ENCODE measurements at places on chromosomes 1 and 21. TPM values are rescaled to one million over a fixed set of nuclear protein-coding genes. Genes with fewer than 3 reads are reported as not detected.
A peak's percentile ranks its signal among the peaks of the same experiment; 100 is the strongest.

The HLX gene
- polyA plus RNA-seq = 4.2 TPM

The MAP10 gene
- 0.81 TPM for polyA plus RNA-seq

The SLAMF6 gene
- polyA plus RNA-seq = not detected

The PRAMEF15 gene
- polyA plus RNA-seq = not detected

- DNase-seq = peak; percentile 26
Measured at GRCh38 chr1:219507437-219507836, 105.5 kb downstream of the ZC3H11B start.

- no peak for DNase-seq
Measured at GRCh38 chr1:25720624-25721023, 79.4 kb upstream of the SELENON start.

DNA sequence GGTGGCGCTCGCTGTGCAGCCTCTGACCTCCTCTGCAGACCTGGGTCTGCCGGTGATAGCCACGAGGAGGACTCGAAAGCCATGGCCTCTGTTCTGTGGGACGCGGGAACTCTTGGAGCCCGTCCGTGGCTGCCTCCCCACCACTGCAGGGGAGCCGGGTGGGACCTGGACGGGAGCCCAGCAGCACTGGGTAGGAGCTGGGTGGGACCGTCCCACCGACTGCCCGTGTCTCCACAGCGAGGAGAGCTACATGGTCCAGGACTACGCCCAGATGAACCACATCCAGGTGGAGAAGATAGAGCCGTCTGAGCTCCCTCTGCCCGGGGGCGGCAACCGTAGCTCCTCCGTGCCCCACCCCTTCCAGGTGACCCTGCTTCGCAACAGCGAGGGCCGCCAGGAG, 23.7 kb downstream of the ARHGEF16 start:
- DNase-seq = no peak

All from BJ (cell line).